DMS 273 treated with DMSO at 0.1 percent for 48 hours (cell line): ENCODE measurements at places on chromosomes 6 and 20.

DNA sequence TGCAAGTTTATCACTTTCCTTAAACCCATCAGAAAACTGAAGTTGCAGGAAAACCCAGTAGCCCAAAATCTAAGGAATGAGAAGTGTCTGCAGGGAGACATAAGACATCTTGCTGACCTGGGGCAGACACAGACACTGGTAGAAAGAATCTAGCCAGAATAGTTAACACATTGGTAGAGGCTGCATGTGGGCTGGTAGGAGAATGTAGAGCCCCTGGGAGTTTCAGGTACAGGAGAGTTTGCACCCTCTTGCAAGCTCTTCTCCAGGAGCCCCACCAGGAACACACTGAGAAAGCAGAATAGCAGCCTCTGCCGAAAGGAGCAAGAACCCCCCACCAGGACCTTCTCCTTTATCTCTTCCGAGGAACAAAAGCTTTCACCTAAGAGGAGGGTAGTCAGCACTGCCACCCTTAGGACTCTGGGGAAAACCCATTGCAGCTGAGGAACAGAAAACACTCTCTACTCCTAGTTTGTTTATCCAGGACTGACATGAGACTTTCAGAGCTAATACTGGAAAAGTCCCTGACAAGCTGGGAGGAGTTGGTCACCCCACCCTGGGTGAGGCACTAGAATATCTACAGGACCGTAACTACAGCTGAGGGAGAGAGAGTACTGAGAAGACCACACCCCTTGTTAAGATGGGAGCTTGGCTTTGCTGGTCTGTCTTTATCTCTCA is 10.5 kb upstream of the OGFRL1 start:
- no peak for DNase-seq

DNA sequence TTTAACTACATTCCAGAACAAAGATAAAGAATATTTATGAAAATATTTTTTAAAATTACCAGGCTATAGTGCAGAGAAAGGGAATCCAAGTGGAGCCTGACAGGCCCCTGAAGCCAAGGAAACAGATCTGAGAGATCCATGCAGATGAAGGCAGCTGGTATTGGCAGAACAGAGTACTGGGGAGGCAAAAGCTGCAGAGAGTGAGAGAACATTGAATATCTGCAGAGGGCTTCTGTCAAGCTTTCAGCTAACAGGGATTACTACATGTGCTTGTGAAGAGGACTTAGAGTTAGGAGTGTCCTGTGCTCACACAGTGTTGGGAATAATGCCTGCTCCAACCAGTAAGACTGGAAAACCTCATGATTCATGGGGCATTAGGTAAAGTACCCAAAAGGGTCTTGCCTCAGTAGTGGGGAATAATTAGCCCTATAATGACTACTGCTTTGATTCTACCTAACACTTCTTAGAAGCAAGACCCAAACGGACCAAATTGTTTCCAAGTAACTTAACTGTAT is 657.2 kb downstream of the DHX35 start:
- no peak for DNase-seq

GRCh38 chr6:98653179-98653578 is 181.2 kb upstream of the POU3F2 start:
- DNase-seq = no peak

DNA sequence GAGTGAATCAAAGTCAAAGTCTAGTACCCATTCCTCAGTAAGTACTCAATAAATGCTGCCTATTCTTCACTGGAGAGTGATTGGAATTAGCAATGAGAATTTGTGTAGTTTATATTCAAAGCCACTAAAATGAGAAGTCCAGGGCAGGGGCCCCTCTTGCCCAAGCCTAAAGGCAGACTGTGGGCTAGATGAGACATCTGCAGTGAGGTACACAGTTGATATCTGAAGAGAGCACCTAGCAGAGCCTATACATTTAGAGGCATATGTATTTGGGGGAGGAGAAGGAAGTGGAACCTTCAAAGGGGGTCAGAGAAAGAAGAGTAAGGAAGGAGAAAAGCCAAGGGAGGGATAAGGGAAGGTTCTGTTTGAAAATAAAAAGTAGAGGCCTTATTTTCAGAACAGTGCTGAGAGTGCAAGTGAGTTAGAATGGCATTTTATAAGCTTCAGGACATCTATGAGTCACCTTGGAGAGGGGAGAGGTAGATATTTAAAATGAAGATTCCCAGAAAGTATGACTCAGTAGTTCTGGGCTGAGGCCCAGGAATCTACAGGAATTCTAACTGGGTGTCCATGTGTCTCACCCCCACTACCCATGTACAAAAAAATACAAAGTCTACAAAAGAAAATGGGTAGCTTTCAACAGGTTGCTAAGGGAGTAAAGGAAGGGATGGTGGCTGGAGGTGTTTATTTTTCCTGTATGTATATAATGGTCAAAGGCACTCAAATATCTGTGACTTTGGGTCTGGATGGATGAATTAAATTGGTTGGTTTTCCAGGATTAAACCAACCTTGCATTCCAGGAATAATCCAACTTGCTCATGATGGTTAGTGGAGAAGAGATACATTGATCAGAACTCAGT is 135.1 kb downstream of the ZFP64 start:
- DNase-seq = no peak

GRCh38 chr6:107323133-107323785 is 136.1 kb downstream of the PDSS2 start:
- no peak for DNase-seq

GRCh38 chr6:3383525-3383924 is 73.3 kb downstream of the SLC22A23 start:
- no peak for DNase-seq

GRCh38 chr6:106308985-106309384 is 16.6 kb downstream of the ATG5 start:
- no peak for DNase-seq
